H54 (cell line): ENCODE measurements at places on chromosomes 16 and 17.

- no peak for DNase-seq
Measured at GRCh38 chr16:49754495-49755312, 101.2 kb downstream of the ZNF423 start.

DNA sequence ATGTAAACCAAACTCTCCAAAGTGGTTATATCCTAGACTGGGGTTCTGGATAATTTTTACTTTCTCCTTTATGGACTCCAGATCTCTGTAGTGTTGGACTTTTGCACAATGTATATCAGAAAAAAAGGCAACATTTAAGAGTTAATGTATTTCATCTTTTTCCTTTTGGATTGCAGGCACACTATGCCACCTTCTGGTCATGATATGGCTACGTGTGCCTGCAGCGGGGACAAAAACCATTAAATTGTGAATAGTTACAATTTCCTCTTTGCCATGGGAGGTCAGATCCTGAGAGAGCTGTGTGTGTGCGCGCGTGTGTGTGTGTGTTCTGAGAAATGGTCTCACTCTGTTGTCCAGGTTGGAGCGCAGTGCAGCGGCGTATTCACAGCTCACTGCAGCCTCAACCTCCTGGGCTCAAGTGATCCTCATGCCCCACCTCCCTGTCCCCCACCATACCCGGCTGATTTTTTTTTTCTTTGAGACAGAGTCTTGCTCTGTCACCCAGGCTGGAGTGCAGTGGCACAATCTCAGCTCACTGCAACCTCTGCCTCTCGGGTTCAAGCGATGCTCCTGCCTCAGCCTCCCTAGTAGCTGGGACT lies 4.3 kb upstream of the SGF29 start:
- no peak for DNase-seq

DNA sequence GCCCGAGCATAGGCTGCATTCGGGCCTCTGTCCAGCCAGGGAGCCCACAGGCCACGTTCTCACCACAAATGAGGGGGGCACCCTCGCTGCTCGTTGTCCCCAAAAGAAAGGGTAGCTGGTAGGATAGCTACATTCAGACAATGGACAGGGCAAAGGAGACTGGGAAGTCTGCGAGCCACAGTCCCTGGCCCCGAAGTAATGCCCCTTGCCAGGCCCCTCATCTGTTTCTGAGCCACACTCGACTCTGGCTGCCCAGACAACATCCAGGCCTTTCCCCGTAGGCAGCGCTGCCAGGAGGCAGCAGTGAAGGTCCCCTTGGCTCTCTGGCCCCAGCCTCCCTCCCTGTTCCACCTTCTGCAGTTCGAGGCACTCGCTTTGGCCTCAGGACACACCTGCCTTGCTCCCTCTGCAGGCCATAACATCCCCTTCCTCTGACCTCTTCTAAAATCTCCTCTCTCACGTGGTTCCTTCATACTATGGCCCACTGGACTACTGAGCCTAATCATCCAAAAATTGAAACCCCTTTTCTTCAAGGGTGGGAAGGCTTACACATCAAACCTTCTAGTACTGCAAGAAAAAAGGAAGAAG lies 12.2 kb downstream of the AIPL1 start:
- DNase-seq: no peak

DNA sequence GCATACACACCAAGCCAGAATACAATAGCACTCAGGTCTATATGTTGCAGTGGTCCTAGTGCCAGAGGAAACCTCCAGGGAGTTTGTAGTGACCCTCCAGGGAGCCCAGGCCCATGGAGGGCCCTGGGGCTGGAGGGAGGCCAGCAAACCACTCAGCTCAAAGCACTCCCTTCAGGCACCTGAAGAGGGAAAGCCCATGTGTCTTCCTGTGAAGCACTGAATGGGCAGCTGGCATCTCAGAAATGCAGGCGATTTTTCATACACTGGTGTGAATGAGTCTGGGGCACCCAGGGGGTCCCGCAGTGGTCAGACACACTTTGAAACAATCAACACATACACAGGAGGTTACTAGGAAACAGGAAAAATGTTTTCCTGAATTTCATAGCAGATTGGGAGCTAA lies 12.8 kb downstream of the TBC1D26 start:
- DNase-seq: no peak

DNA sequence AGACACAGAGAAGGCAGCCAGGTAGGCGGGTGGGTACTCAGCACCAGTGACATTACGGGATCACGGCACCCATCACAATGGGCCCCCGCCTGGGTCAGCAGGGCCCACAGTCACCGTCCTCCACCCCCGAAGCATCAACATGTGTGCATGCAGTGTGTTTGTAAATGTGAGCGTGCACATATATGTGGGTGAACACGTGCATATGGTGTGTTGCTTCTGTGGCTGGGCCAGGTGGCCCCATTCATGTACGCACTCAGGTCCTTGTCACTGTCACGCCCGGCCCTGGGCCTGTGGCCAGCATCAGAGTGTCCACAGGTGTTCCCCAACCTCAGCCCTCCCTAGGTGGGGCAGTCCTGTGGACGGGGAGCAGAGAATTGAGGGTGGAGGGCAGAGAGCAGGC lies 37.1 kb downstream of the TNFRSF13B start:
- DNase-seq: no peak

- no peak for DNase-seq
Measured at GRCh38 chr16:49576941-49577340, 203.3 kb downstream of the C16orf78 start.

DNA sequence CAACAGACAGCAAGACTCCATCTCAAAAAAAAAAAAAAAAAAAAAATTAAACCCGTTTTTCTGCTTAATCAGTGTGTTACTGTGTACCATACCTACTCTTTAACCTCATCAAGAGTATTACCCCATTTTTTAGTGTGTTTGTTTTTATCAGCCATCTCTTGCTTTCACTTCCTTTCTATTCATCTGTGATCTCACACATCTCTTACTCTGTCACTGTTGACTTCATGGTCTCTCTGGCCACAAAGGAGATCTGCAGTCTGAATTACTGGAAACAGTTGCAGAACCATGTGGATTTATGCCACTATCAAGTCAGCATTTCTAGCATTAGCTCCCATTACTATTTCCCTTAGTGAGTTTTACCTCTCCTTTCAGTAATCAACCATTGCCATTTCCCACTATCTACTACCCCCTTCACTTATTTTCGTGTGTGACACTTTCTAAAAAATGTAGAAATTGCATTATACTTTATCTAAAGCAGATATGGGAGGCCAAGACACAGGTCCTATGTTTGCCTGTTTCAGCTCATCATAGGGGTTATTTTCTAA lies 20.1 kb downstream of the NDEL1 start:
- DNase-seq: no peak
